ENCODE measurements at places on chromosomes 2 and 18. TPM values are rescaled to one million over a fixed set of nuclear protein-coding genes. Genes with fewer than 3 reads are reported as not detected.

Gene GNLY
- not detected for total RNA-seq

Gene PDE1A
- not detected for total RNA-seq

- DNase-seq = no peak
Observed at GRCh38 chr2:160269365-160269764, 69.3 kb upstream of the ITGB6 start.

- no peak for DNase-seq
Observed at GRCh38 chr18:76209597-76209996, 285.4 kb downstream of the ZNF516 start.

DNA sequence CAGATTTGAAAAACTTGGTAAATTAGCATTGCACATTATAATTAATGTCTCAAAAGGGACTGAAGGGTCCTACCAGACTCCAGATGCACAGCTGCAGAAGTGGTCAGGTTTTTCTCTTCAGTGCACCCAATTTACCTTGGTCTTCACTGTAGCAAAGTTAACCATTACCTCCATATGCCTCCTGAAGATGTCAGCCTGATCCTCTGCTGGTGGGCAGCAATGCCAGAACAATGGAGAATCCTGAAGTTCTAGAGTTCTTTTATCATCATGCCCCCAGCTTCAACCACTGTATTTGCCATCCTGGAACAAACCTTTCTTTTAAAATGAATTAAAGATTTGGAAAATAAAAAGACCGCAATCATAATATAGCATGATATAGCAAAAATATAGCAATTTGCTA is 1774.8 kb upstream of the CELF4 start:
- no peak for DNase-seq

DNA sequence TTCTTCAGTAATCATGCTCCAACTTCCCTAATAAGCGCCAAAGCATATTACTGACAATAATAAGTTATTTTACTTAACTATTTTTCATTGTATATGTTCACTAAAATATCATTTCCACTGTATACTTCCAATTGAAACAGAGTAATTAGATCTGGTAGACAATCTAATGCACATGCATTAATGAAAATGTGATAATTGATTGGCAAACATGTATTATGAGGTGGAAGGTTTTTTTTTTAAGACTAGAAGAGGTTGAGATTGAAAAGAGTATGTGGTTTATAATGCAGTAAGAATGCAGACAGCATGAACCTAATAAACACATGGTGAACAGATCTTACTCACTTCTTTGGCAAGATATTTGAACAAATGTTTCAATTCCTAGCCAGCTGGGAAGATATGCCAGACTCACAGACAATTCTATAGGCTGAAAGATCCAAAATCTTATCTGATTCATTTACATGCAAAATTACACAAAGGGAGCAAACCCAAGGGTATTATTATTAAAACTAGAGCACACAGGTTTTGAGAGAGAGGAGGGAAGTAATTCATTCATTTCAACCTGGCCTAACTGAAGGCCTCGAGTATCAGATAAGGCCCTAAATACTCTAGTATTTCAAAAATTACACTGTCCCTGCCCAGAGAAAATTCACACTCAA is 2.8 kb downstream of the NCKAP1 start:
- no peak for DNase-seq

All from OCI-LY7 (cell line).